ENCODE measurements at places on chromosomes 5 and 9.

DNA sequence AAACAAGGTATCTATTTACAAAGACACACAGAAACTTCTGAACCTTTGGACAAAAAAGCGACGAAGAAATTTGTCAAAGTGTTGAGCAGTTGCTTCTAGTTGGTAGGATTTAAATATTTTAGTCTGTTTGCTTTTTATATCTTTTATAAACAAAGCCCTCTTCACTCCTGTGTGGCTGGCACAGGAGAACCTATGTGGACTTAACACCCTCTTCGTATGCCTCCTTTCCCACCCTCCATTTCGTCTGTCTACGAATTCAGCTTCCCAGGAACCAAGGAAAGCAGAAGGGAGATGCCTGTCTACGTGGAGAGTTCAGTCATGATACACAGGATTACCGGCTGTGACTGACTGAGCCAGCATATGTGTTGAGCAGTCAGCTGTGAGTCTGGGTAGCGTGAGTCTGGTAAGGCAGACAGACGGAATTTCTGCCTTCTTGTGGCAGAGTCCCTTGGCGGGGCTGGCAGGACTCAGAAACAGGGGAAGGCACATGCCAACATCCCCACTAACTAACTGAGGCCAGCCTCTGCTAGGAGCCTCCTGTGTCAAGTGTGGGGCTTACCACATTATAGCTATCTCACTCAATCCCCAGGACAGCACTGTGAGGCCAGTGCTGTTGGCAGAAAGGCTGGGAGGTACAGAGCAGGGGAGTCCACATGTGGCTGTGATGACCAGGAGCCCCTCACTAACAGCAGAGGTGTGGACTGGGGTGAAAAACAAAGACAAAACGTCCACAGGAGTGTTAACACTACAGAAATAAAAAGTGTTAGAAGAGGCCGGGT lies 13.9 kb upstream of the ZFP62 start:
- DNase-seq: no peak

- DNase-seq: no peak
Measured at GRCh38 chr5:102991802-102992201, 128.1 kb downstream of the GIN1 start.

DNA sequence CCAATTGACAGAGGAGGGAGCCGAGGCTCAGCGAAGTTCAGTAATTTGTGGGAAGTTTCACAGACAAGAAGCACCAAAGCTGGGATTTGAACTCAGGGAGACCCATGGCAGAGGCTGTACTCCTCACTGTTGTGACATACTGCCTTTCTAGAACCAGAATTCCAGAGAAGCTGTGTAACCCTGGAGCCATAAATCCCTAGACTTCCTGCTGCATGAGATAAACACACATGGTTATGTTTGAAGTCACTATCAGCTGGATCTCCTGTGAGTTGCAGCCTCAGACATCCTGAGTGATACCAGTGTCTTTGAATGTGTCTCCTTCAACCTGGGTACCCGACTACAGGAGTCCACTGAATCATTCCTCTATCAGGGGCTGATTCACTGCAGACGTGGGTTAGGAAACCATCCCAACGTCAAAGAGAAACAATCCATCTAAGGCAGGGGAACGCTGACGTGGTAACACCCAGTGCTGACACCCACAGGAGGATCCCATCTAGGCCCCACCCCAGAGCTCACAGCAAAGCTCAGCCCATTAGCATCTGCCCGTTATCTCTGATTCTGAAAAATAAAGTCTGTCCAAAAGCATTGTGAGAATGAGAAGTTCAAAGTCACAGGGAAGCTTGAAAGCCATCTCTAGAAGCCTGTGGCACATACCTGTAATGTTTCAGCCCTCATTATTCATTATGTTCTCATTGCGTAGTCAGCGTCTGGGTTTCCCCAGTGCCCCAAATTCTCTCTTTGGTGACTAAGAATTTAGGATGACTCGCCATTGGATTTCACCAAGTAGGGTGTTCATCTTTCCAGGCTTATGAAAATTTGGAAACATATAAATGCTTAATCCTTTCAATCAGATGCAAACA lies 36.3 kb upstream of the BASP1 start:
- no peak for DNase-seq

DNA sequence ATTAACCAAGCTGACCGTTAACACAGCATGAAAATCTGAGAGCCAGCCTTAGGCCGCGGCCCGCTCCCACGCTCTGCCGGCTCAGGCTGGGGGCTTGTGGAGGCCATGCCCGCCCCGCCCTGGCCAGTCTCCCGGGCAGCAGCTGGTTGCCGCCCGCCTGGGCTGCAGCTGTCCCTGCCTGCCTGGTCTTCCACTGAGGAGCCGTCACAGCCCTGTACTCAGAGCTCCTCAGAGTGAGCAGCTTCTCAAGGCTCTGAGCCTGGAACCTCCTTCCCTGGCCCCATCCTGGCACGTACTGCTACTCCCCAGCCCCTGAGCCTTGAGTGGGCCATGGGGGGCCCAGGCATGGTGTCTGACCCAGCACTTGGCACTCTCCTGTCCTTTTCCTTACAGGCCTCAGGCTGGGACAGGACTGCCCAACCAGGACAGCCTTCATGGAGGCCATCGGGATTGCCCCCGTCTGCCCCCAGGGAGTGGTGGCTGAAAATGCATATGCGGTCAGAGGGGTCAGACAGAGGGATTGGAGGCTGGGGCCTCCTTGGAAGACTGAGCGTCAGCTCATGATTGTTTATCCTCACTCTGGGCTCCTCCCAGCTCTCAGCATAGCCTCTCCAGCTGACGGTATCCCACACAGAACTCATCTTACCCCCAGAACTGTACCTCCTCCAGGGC lies 11.9 kb downstream of the FGFR4 start:
- no peak for DNase-seq

DNA sequence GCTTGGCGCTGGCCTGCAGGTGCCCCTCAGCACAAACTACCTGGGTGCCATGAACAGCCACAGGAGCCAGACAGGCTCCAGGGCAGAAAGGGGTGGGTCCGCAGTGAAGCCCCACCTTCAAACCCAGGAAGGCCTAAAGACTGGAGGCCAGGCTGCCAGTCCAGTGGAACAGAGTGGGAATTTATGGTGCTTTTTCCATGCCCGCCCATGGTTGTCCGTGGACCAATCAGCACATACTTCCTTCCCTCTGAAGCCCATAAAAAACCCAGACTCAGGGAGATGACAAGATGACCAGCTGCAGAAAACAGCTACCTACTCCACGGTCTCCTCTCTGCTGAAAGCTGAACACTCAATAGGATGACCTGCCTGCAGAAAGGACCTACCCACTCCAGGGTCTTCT lies 275.4 kb upstream of the ADRA1B start:
- DNase-seq: no peak

DNA sequence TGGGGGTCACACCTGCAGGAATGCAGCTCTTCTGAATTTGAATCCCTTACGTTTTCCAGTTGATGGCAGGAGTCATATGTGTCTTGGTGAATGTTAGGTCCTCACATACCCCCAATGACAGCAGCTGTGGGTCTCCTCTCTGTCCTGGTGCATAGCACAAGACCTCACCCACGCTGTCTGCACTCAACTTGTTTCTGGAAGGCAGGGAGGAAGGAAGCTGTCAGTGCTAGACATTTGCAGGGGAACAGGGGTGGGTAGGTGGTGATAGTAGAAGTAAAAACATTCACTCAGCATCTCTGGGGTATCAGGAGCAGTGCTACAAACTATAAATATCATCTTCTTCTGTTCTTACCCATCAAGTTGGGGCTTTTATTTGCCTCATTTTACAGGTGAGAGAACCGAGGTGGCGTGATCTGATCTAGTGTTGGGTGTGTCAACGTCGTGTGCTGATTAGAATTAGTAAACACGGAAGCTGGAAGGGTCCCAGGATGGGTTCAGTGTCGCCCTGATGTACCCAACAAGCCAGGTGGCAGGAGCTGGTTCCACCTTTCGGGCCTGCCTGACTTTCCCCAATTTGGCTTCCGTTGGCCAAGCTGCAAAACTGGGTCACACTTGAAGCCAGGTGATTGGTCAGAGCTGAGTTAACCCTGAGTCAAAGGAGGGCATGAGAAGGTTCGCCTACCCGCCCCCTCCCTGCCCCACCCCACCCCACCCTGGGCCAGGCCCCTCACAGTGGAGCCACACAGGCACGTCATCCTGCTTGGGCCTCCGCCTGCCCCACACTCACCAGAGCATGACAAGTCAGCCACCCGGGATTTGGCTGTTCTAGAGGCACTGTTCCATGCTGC lies 15.8 kb downstream of the ERGIC1 start:
- no peak for DNase-seq

- DNase-seq: no peak
Measured at GRCh38 chr9:16335788-16336580, 534.5 kb downstream of the BNC2 start.

- DNase-seq: no peak
Measured at GRCh38 chr9:117145811-117146490, 268.9 kb downstream of the ASTN2 start.

- no peak for DNase-seq
Measured at GRCh38 chr9:106745876-106746275, 117.1 kb upstream of the ZNF462 start.

GRCh38 chr5:145976431-145977155 lies 40.2 kb downstream of the SH3RF2 start:
- no peak for DNase-seq

DNA sequence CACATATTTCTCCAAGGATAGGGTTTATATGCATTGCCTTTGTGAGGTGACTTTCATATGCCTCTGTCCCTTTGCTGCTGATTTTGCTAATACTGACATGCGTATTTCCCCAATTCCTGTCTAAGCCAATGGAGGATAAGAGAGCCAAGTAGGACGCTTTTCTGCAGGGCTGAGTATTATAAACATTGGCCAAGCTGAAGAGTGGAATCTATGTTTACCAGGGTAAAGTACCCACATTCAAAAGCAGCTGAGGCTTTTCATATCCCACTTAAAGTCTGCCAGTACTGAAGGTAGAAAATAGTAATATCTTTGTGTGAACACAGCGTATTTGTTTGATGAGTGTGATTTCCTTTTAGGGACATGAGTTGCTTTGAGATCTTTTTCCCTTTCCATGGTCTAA lies 128.8 kb upstream of the GPR151 start:
- DNase-seq: no peak

DNA sequence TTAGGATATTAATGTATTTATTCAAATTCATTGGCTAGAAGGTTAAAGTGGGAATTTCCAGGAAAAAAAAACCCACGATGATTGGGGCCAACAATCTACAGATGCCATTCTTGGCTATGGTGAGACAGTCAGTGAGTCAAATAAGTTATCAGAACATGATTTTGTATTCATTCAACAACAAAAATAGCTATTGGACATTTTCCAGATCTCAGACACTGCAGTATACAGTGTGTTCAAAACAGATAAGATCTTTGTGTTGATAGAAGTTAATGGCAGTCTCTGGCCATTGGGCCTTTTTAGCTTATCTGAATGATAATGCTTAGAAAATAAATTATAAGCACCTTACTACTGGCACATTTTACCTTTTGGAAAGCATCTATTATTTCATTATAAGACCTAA lies 547.7 kb downstream of the MAT2B start:
- no peak for DNase-seq

DNA sequence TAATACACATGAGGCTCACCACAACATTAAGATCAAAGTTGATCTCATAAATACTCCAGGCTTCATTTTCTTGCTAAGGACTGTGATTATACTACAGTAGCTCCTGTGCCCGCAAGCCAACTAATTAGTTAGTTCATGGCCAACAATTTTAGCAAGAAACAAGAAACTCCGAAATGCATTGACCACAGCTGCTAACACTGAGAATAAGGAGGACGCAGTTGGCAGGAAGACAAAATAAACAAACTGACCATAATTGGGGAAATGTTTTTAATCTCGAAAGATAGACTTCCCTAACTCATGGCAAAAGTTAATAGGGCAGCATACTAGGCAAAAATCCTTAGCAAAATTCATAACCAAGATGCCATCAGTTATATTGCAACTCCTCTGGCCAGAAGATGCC lies 115.5 kb upstream of the SPEF2 start:
- no peak for DNase-seq

GRCh38 chr5:76805821-76806505 lies 12.9 kb upstream of the F2RL1 start:
- no peak for DNase-seq

DNA sequence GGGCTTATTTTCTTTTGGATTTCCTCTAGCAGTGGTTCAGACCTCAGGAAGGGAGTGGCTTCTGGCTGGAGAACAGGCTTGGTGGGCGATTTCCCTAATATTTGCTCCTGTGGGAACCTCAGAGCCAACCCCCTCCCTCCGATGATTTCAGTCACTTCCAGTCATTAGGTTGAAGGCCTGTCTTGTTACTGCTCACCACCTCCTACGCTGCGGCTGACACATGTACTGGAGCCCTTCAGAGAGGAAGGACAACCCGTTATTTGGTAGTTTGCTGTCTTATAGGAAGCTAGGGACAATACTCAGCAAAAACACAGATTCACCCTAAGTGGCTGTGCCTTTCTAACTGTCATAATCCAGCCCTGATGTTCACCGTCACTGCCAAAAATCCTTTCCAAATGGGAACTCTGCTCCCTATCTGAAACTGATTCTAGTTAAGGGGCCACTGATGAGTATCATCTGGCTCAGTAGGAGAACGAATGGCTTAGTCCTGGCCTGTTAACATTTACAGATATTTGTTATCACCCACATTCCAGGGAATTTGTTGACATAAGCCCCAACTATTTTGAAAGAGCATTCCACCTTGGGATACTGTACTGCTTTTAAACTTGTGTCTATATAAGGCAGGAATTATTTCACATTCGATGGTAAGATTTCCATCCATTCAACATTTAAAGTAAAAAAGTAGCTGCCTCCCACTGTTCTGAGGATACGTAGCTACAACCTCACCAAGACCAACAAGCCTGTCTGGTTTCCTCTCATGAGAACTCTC lies 29.3 kb upstream of the ANKH start:
- no peak for DNase-seq

DNA sequence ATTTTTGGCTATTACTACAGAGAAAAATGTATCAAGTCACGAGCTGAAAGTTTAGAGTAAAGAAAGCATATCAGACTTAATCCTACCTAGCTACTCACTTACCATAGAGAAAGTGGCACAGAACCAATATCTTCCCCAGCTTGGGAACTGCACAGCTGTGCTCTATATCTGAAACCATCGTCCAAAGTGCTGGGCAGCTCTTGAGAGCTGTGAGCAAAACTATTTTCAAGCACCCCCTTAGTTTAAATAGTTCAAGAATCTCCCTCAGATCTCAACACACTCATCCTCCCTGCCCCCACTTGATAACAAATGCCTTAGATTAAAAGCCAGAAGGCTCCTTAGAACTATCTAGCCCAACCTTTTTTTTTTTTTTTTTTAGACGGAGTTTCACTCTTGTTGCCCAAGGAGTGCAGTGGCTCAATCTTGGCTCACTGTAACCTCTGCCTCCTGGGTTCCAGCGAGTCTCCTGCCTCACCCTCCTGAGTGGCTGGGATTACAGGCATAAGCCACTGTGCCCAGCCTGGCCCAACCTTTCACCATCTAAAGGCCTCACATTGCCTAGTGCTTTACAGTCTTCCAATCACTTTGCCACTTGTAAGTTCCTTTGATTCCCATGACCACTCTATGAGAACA lies 94.2 kb upstream of the APC start:
- no peak for DNase-seq

DNA sequence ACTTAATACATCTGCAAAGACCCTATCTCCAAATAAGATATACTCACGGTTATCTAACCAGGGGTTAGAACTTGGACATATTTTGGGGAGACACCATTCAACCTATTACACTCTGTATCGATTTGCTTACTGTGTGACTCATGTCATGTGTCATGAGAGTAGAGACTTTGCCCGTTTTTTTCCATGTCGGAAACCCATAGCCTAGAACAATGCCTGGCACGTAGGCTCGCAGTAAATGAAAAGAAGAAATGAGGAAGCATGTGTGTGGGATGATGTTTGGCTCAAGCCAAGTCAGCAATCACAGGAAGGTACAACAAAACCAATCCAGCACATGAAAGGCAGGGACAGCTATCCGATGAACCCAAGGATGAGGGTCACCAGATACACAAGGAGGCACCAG lies 94.6 kb upstream of the DNAH5 start:
- DNase-seq: no peak
